ENCODE measurements at places on chromosomes 6 and 20. TPM values are rescaled to one million over a fixed set of nuclear protein-coding genes. Genes with fewer than 3 reads are reported as not detected.

FAM83C gene
- total RNA-seq: not detected

GCM1 gene
- total RNA-seq: not detected

DNA sequence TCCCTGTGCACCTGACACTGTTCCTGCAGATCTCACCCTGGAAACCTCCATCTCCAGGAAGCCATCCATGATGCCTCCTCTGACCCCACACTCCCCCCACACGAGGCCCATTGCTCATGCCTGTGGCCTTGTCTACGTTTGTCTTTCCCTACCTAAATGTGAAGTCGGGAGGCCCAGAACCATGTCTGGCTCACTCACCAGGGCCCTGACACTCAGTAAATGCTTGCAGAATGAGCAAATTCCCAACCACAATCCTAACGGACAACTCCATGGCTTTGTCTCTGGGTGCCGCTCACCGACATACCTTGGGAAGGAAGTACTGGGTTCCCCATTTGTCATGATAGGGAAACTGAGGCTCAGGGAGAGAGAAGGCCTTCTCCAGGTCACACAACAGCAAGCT lies 7.3 kb downstream of the PEDS1 start:
- DNase-seq: no peak

DNA sequence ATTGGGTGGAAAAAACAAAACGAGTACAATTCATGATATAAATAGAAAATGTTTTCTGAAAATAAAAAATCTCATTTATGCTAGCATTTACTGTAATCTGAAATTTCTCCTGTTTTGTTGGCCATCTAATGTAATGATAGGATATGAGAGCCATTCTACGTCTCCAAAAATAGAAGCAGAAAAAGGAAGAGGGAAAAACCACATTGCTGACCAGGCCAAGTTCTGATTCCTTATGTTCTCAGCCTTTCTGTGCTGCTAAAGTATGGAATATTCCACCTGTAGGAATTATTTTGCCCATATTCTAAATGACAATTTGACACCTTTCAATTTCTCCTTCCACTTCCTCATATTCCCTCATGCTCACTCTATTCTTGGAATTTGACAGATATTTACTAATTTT lies 110.2 kb downstream of the TBXT start:
- DNase-seq: no peak

Data from right atrium auricular region (tissue), 2 donors.